ENCODE measurements at places on chromosomes 1 and 21. TPM values are rescaled to one million over a fixed set of nuclear protein-coding genes. Genes with fewer than 3 reads are reported as not detected.

Gene PLEKHA6
- total RNA-seq = 0.29 TPM

GRCh38 chr1:228697207-228698016 lies 37.9 kb upstream of the RHOU start:
- no peak overlapping the region for H3K4me3 ChIP-seq
- no peaks in the 10 kb centered on the region for H3K36me3 ChIP-seq
- H3K27me3 ChIP-seq = peaks cover 39% of the 10 kb centered on the region
- H3K4me1 ChIP-seq = peaks cover 14% of the 10 kb centered on the region
- no peak overlapping the region for H3K27ac ChIP-seq

- DNase-seq = no peak
- no peaks in the 10 kb centered on the region for H3K4me1 ChIP-seq
- no peaks in the 10 kb centered on the region for H3K27me3 ChIP-seq
- H3K4me3 ChIP-seq = no peak overlapping the region
Observed at GRCh38 chr1:8002921-8003320, 23.2 kb downstream of the ERRFI1 start.

Gene SLC6A9
- 5.3 TPM for total RNA-seq

DNA sequence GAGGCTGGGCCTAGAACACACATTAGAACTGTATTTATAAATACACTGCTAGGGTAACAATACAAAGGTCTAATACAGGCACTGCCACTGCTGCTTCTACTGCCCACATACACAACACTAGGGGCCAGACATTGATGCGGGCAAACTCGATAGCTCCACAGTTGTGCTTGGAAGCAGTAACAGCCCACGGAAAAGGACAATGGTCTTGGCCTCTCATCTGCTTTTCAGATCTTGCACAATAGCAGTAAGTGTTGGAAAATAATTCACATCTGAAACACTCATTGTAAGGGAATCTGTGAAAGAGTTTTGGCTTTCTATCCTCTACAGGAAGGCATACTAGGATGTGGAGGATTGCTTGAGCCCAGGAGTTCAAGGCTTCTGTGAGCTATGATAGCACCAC lies 6.9 kb upstream of the SPOCD1 start:
- H3K27ac ChIP-seq = no peak overlapping the region
- H3K4me3 ChIP-seq = no peak overlapping the region
- no peak for DNase-seq

GRCh38 chr1:215776336-215776735 lies 209.2 kb downstream of the KCTD3 start:
- no peaks in the 10 kb centered on the region for H3K4me1 ChIP-seq
- H3K4me3 ChIP-seq = no peak overlapping the region
- H3K36me3 ChIP-seq = no peaks in the 10 kb centered on the region
- H3K27ac ChIP-seq = no peak overlapping the region
- no peaks in the 10 kb centered on the region for H3K27me3 ChIP-seq
- DNase-seq = no peak

- H3K36me3 ChIP-seq = no peaks in the 10 kb centered on the region
- H3K4me3 ChIP-seq = no peak overlapping the region
- H3K27me3 ChIP-seq = no peaks in the 10 kb centered on the region
- DNase-seq = no peak
Observed at GRCh38 chr1:181416268-181416860, 67.0 kb upstream of the CACNA1E start.

GRCh38 chr1:24805534-24806301 lies 60.5 kb downstream of the CLIC4 start:
- H3K4me1 ChIP-seq = no peaks in the 10 kb centered on the region
- no peak overlapping the region for H3K4me3 ChIP-seq
- no peak overlapping the region for H3K27ac ChIP-seq
- H3K27me3 ChIP-seq = no peaks in the 10 kb centered on the region
- DNase-seq = no peak
- H3K36me3 ChIP-seq = no peaks in the 10 kb centered on the region

DNA sequence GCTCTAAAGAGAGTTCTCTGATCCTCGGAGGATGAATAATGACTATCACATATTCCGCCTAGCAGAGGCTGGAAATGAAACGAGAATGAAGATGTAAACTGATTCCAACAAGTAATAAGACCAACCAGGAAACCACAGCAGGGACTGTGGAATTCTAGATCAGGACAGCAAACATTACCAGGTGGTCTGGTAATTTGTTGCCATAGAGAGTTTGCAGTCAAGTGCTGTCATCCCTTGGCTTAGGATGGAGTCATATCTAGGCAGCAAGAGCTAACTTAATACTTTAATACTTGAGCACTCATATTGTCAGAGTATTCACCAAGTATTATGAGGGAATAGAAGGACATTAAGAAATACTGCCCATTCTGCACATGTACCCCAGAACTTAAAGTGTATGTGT lies 45.1 kb upstream of the MUTYH start:
- H3K36me3 ChIP-seq = no peaks in the 10 kb centered on the region
- no peaks in the 10 kb centered on the region for H3K27me3 ChIP-seq
- peaks cover 9% of the 10 kb centered on the region for H3K4me1 ChIP-seq
- no peak for DNase-seq
- no peak overlapping the region for H3K4me3 ChIP-seq

Gene SNX7
- total RNA-seq = not detected

GRCh38 chr21:40797891-40798290 lies 49.1 kb downstream of the DSCAM start:
- H3K27me3 ChIP-seq = no peaks in the 10 kb centered on the region
- no peaks in the 10 kb centered on the region for H3K4me1 ChIP-seq
- no peaks in the 10 kb centered on the region for H3K36me3 ChIP-seq
- H3K27ac ChIP-seq = no peak overlapping the region

GRCh38 chr1:203304391-203304918 lies 864 bp upstream of the BTG2 start:
- DNase-seq = no peak
- H3K27ac ChIP-seq = peak overlapping the region; percentile 96
- no peaks in the 10 kb centered on the region for H3K27me3 ChIP-seq
- peaks cover 54% of the 10 kb centered on the region for H3K4me1 ChIP-seq
- H3K4me3 ChIP-seq = peak overlapping the region; percentile 95

DNA sequence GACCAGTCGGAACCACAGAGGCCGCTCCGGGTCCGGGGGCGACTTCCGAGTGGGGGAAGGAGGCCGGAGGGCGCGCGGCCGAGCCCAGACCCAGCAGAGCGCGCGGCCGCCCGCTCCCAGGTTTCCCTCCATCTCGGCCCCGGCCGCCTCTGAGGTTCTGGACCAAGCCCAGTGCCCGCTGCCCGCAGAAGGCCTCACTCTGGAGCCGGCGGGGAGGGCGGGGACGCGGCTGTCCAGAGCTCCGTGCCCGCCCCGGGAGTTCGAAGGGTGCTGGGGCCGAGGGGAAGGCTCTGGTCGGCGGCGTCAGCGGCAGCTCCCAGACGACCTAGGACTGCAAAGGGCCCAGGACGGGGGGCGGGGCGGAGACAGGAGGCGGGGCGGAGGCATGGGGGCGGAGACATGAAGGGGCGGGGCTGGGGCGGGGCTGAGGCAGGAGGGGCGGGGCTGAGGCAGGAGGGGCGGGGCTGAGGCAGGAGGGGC lies 48.0 kb upstream of the SLC19A1 start:
- peaks cover 4% of the 10 kb centered on the region for H3K4me1 ChIP-seq
- peaks cover 14% of the 10 kb centered on the region for H3K36me3 ChIP-seq
- H3K27me3 ChIP-seq = peaks cover 27% of the 10 kb centered on the region
- peak; percentile 85 for DNase-seq
- no peak overlapping the region for H3K27ac ChIP-seq

Gene E2F2
- total RNA-seq = 77.4 TPM

DNA sequence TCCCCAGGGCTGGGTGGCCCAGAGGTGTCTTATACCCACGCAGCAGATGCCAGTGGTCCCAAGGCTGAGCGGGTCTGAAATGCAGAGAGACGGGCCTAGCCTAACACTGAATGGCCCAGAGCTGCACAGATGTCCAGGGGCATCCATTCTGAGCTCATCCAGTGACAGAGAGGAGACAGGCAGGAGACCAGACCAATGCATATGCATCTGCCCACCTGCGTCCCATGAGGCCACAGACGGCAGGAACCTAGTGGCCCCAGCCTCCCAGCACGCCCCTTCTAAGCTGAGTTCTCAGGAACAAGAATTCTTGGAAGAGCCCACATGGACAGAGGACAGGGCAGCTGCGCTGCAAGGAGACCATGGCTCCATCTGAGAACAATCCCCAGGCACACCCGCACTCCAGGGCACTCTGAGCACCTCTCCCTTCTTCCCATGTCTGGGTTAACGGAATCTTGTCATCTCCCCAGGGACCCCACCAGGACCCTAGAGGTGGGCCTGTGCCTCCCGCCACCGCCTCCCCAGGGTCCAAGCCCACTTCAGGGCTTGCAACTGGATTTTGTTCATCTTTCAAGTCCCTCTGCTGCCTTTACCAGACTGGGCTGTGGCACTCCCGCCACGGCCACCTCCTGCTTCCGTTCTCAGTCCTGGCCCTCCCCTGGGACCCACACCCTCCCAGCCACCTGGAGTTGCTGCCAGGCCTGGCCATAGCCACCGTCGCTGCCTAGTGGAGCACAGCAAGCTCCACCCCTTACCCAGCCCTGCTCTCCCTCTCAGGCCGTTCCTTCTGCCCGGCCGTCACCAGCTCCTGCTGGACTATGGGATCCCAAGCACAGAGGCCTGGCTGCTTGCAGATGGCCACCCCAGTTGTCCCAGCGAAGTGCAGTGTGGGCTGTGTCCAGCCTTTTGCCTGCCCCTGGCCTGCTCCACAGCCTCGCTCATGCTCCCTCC lies 3.3 kb downstream of the WNT3A start:
- H3K4me1 ChIP-seq = peaks cover 8% of the 10 kb centered on the region
- H3K27ac ChIP-seq = no peak overlapping the region
- H3K27me3 ChIP-seq = peaks cover 53% of the 10 kb centered on the region
- no peaks in the 10 kb centered on the region for H3K36me3 ChIP-seq

DNA sequence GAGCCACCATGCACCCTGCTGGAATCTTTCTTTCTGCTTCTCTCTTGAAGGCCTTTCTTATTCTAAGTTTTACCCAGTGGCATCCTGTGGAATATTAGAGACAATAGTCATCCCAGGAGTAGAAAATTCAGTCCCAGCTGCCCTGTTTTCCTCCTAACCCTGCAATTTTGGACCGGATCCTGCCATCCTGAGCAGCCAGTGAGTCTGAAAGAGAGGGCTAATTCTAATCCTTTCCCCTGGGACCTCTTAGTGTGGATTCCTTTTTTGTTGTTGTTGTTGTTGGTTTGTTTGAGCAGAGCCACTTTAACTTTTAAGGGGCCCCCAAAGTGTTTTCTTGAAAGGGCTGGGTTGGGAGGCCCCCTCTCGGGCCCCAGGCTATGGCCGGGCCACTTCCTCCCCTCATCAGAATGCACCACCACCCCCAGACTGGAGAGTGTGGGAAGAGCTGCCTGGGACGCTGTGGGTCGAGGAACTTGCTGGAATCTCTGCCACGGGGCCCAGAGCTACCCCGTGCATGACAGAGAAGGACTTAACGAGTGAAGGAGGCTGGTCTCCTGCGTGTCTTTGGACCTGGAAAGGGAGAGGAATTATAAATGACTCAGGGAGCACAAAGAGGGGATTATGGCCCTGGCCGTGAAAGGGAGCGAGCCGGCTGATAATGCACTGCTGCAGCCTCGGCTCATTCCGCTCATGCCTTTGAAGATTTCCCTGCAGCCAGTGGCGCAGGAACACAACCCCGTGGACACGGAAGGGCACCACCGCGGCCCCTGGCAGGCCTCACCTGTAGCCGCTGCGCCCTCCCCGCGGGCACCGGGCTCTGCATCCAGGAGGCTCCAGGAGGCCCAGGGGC lies 81.0 kb upstream of the AKT3 start:
- peaks cover 4% of the 10 kb centered on the region for H3K36me3 ChIP-seq
- H3K27me3 ChIP-seq = peaks cover 5% of the 10 kb centered on the region
- H3K4me1 ChIP-seq = no peaks in the 10 kb centered on the region
- no peak overlapping the region for H3K4me3 ChIP-seq
- H3K27ac ChIP-seq = no peak overlapping the region

Gene CRP
- total RNA-seq = not detected

- H3K4me1 ChIP-seq = peaks cover 14% of the 10 kb centered on the region
- no peak overlapping the region for H3K4me3 ChIP-seq
- no peaks in the 10 kb centered on the region for H3K36me3 ChIP-seq
- H3K27ac ChIP-seq = no peak overlapping the region
- H3K27me3 ChIP-seq = peaks cover 2% of the 10 kb centered on the region
- DNase-seq = no peak
Observed at GRCh38 chr1:24769656-24770651, 24.7 kb downstream of the CLIC4 start.

DNA sequence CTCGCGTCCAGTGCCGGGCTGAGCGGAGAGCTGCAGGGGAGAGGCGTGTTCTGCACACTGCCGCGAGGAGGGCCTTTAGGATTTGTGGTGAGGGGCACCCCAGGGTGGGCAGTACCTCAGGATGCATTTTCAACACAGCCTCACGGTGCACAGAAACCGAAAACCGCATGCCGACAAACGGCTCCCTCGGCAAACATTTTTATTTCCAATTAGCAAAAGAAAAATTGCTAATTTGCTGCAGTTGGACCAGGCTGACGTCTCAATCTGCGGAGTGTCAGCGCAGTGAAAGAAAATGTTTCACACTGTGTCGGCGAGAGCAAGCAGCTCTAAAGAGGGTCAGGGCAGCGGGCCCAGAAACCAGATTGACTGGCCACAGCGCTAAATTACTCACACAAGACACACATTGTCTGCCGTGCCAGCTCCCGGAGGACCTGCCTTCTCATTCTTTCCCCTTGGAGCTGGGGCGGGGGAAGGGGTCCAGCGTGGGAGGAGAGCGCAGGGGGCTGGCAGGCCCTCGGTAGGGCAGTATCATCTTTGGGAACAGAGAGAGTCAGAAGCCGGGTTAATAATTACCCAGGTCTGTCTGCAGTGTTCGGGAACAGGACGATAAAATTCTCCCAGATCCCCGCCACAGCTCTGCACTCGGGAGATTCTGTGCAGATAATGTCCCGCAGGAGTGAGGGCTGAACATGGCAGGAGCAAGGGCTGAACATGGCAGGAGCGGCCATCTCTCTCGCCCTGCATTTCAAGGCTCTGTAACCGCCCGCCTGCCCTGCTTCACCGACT lies 150.2 kb downstream of the PRDM16 start:
- H3K4me3 ChIP-seq = no peak overlapping the region
- no peaks in the 10 kb centered on the region for H3K4me1 ChIP-seq
- no peak overlapping the region for H3K27ac ChIP-seq
- DNase-seq = no peak
- H3K27me3 ChIP-seq = peaks cover 4% of the 10 kb centered on the region
- H3K36me3 ChIP-seq = no peaks in the 10 kb centered on the region

GRCh38 chr1:9859281-9860014 lies 35.7 kb upstream of the CLSTN1 start:
- no peaks in the 10 kb centered on the region for H3K27me3 ChIP-seq
- H3K27ac ChIP-seq = no peak overlapping the region
- H3K36me3 ChIP-seq = peaks cover 4% of the 10 kb centered on the region
- peaks cover 10% of the 10 kb centered on the region for H3K4me1 ChIP-seq

Gene ANGEL2
- total RNA-seq = 44.2 TPM
